ENCODE measurements at places on chromosomes 11 and 22.

DNA sequence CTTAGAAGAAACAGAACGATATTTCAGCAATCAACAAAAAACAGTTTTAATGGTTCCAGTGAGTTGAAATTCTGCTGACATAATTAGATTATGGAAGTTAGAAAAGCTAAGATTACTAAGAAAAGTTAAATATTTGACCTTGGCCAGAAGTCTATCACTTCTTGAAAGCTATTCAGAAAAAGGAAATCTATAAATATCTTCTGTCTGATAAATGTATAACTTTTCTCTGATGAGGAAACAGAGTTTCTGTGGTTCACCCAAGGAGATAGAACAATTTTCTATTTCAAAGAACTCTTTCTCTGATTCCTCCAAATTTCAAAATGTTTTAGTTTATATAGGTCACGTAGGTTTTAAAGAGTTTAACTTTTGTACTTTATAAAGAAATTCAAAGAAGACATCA lies 438.4 kb upstream of the CHORDC1 start:
- no peak for DNase-seq

- DNase-seq: no peak
These were observed 15.0 kb downstream of the CABP7 start for GRCh38 chr22:29734838-29735237.

DNA sequence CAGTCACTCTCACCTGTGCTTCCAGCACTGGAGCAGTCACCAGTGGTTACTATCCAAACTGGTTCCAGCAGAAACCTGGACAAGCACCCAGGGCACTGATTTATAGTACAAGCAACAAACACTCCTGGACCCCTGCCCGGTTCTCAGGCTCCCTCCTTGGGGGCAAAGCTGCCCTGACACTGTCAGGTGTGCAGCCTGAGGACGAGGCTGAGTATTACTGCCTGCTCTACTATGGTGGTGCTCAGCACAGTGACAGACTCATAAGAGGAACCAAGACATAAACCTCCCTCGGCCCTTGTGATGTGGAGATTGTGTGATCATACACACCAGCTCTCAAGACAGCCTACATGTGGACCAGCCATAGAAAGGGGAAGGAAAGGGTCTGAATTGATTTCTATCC lies 113.3 kb downstream of the ZNF280B start:
- no peak for DNase-seq

- no peak for DNase-seq
These were observed 38.8 kb downstream of the DKK3 start for GRCh38 chr11:11969380-11970215.

DNA sequence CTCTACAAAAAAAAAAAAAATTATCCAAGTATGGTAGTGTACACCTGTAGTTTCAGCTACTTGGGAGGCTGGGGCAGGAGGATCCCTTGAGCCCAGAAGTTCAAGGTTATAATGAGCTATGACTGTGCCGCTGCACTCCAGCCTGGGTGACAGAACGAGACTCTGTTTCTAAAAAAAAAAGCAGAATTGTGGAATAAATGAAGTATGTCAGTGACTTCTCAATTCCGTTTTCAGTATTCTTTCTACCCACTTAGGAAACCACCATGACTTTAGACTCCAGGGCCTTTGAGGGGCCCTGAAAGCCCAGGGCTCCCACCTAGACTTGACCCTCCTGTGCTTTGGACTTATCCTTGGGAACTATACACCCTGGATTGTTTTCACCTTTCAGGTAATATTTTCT lies 6.5 kb upstream of the NUP160 start:
- no peak for DNase-seq

- DNase-seq: no peak
These were observed 46.6 kb downstream of the KCNQ1OT1 start for GRCh38 chr11:2653198-2653551.

DNA sequence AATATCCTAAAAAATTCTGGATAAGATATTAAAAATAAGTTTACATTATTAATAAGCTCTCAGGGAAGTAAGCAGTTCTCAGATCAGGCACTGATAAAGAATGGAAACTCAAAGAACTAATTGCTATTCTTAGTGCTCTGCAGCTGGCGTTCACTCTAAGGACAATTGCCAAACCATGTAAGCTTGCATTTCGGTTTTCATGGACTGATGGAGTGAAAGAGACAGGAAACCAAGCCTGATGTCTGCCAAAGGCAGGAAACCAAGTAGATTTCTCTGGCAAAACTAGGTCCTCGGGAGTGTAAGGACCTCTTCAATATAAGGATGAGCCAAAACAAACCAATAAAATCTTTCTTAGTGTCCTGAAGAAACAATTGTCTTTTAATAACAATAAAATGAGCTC lies 355.2 kb downstream of the RAB38 start:
- no peak for DNase-seq

- no peak for DNase-seq
These were observed 106.2 kb upstream of the CHORDC1 start for GRCh38 chr11:90329043-90329442.

- no peak for DNase-seq
These were observed 1.5 kb upstream of the IGF2 start for GRCh38 chr11:2140411-2141400.

DNA sequence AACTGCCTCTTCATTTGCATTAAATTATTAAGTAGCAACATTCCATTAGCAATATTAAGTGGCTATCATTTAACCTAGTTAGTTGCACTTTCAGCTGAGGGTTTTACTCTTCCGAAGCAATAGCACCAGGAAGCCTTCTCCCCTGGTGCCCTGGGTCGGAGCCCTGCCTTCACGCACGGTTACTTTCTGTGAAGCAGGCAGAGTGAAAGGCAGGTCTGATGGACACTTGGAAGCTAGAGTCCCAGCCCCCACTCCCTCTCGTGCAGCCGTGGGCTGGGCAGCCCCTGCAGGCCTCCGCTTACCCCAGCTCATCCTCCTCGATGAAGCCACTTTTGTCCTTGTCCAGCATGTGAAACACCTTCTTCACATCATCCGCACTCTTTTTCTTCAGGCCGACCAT lies 2.0 kb downstream of the PVALB start:
- DNase-seq: no peak

- no peak for DNase-seq
These were observed 62.5 kb downstream of the SHANK2 start for GRCh38 chr11:71189768-71190315.

DNA sequence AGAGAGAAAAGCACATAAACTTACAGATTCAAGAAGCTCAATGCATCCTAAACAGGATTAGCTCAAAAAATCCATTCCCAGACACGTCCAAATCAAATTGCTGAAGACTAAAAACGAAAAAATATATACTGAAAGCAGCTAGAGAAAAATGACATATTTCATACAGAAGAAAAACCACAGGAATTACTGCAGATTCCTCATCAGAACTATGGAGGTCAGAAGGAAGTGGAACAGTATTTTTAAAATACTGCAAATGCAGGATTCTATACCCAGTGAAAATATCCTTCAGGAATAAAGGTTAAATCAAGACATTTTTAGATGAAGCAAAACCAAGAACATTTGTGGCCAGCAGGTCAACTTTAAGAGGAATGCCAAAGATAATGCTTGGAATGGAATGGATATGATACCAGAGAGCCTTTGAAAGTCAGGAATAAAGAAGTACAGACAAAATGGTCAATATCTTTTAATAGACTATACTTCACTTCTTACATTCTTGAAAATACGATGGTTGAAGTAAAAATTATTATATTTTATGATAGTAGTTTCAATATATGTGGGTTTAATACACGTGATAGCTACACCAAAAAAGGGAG lies 352.9 kb downstream of the CTTN start:
- no peak for DNase-seq

DNA sequence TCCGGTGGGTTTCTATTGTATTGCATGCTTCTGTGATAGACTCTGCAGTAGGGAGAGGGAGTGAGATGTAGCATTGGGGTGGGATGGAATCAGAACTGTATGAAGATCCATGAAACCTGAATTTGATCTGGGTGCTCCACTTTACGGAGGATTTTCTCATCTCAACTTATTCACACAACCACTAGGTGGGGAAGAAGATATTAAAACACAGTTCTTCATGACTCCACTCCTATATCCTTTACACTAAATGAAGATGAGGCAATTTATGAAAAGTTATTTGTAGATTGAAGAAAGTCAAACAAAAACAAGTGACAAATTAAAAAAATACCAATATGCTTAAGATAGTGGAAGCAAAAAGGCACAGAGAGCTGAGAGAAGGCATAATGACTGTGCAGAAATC lies 92.6 kb upstream of the PDGFD start:
- no peak for DNase-seq

DNA sequence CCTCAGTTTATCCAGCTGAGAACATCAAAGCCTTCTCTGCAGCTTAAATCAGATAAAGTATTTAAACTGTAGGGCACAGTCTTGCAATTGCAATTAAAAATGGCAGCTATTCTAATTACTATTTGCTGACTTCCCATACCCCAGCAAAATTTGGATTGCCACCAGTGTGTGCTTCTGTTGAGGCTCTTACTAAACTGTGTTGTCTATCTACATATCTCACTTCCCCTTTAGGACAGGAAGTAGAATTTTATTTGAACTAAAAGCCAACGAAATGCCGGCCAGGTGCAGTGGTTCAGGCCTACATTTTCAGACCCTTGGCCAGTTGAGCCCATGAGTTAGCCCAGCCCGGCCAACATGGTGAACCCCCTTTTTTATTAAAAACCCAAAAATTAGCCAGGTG lies 7.1 kb downstream of the SAA4 start:
- DNase-seq: no peak

- DNase-seq: no peak
These were observed 1.8 kb downstream of the TMEM86A start for GRCh38 chr11:18700375-18700774.

- no peak for DNase-seq
These were observed 75.3 kb downstream of the CD44 start for GRCh38 chr11:35214226-35214770.

GRCh38 chr11:125257751-125258150 lies 93.2 kb downstream of the PKNOX2 start:
- DNase-seq: no peak

GRCh38 chr22:28466399-28466798 lies 213.2 kb downstream of the TTC28 start:
- DNase-seq: no peak

DNA sequence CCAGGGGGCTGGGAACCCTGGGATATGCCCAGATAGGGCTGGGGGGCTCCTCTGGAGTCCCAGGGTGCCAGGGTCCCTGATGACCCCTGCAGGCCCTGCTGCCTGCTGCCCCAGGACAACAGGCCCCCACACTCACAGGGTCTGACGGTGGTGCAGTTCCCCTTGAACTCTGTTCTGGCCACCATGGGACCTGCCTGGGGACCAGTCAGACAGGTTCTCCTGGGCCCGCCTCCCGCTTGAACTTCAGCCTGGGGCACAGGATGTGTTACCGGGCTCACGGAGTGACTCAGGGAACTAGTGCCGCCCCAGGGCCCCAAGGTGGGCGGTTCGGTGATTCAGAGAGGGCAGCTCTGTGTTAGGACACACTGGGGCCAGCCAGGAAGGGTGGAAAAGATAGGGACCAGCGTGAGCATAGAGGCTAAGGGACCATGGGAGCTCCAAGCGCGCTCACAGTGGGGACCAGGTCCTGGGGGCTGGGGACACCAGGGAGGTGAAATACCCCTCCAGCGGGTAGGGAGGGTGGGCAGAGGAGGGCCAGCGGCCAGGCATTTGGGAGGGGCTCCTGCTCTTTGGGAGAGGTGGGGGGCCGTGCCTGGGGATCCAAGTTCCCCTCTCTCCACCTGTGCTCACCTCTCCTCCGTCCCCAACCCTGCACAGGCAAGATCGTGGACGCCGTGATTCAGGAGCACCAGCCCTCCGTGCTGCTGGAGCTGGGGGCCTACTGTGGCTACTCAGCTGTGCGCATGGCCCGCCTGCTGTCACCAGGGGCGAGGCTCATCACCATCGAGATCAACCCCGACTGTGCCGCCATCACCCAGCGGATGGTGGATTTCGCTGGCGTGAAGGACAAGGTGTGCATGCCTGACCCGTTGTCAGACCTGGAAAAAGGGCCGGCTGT lies 21.5 kb upstream of the TXNRD2 start:
- DNase-seq: no peak

DNA sequence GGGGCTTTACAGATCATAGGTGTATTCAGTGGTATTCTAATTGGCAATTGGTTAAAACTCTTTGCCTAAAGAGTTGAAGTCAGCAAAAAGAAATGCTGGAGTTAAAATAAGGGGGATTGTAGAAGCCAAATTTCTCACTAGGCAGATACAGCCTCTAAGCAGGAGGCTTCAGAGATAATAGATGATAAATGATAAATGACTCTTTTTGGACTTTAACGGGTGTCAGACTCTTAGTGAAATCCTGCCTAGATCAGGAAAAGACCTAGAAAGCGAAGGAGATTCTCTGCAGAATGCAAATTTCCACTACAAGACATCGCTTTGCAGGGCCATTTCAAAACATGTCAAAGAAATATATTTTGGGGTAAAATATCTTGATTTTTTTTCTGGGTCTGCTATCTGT lies 182.8 kb downstream of the FAM76B start:
- DNase-seq: no peak

GRCh38 chr11:7749456-7749855 lies 43.2 kb upstream of the OVCH2 start:
- no peak for DNase-seq

GRCh38 chr11:24773322-24773721 lies 276.5 kb downstream of the LUZP2 start:
- no peak for DNase-seq

- DNase-seq: no peak
These were observed 619.0 kb downstream of the SOX6 start for GRCh38 chr11:15737320-15737719.

DNA sequence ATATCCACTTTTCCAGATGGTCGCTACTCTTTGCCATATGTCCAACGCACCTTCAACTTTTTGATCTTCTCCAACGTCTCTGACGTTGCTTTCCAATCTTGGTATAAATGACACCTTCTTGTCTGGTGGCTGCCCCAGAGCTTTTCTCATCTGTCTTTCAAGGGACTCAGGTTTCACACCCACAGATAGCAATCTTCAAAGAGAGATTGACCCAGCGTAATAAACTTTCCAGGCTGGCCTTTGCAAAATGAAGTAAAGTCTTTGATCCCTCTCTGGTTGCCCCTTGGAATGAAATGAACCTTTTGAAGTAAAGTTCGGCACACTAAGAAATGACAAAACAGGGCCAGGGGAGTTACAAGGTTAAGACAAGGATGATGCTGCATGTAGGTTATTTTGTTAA lies 138.4 kb upstream of the BDNF start:
- no peak for DNase-seq

GRCh38 chr22:36497910-36498665 lies 8.8 kb downstream of the FOXRED2 start:
- no peak for DNase-seq

All from T-helper 22 cell (primary cell).